Natural killer cell (primary cell): ENCODE measurements at places on chromosomes 2 and 18. TPM values are rescaled to one million over a fixed set of nuclear protein-coding genes. Genes with fewer than 3 reads are reported as not detected.
A peak's percentile ranks its signal among the peaks of the same experiment; 100 is the strongest.

Gene SCN3A
- total RNA-seq = not detected

Gene DLX1
- not detected for total RNA-seq

Gene CHRNA1
- not detected for total RNA-seq

Gene PROM2
- 0.70 TPM for total RNA-seq

Gene PLCL1
- 2.8 TPM for total RNA-seq

Gene MTERF4
- 38.9 TPM for total RNA-seq

DNA sequence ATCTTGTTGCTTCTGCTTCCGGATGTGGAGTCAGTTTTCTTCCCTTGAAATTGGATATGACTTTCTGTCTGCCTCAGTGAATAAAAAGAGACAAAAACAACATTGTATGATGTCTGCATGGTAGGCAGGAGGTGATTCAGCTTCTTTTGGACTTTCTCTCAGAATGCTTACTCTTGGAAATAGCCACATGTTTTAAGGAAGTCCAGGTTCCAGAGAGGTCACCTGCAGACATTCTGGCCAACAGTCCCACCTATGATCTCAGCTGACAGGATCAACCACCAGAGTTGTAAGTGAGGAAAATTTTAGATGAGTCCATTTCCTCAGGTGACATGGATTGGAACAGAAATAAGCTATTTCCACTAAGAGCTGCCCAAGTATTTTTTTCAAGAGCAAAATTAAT is 508.7 kb upstream of the FAM98A start:
- no peaks in the 10 kb centered on the region for H3K27me3 ChIP-seq
- H3K4me3 ChIP-seq = no peak overlapping the region
- H3K36me3 ChIP-seq = no peaks in the 10 kb centered on the region
- H3K27ac ChIP-seq = no peak overlapping the region

DNA sequence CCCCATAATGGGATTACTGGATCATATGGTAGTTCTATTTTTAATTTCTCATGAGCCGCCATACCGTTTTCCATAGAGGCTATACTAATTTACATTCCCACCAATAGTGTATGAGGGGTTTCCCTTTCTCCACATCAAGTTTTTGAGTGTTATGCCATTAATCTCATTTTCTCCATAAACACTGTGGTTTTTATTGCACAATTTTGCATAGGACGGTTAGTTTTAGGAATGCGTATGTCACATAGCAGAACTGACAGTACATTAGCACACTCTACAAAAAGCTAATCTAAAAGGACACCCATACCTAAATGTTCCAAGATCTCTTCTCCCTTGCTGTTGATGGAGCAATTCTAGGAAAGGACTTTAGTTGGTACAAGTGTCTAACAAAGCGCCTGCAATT is 32.5 kb downstream of the DARS1 start:
- H3K27me3 ChIP-seq = no peaks in the 10 kb centered on the region
- peaks cover 2% of the 10 kb centered on the region for H3K36me3 ChIP-seq
- H3K27ac ChIP-seq = no peak overlapping the region
- DNase-seq = no peak

DNA sequence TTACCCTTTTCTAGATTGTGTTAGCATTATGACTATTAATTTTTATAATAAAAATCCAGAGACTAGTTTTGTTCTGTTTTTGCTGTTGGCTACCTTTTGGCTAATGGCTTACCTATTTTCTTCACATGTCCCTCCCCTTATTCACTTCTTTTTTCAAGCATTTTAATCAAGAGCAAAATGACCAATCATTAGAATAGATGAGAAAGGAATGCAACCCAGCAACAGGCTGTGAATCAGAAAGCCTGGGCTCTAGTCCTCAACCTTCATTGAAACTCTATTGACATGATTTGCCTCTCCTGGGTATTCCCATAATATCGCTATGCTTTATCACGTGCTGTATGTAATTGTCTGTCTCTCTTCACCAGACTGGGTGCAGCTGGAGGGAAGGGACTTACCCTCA is 370.1 kb downstream of the IRS1 start:
- no peak overlapping the region for H3K27ac ChIP-seq
- no peaks in the 10 kb centered on the region for H3K36me3 ChIP-seq
- no peaks in the 10 kb centered on the region for H3K4me1 ChIP-seq
- no peak overlapping the region for H3K4me3 ChIP-seq
- DNase-seq = no peak

DNA sequence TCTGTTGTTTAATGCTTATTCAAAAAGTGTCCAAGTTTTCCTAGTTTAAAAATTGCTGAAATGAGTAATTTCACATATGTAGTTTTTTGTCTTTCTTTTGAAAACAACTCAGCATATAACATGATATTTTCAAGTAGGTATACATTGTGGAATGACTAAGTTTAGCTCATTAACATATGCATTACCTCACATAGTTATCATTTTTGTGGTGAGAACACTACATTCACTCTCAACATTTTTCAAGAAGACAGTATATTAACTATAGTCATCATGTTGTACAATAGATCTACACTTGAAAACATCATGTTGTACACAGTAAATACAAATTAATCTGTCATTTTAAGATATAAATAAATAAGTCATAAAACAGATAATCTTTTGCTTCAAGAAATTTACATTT is 340.0 kb downstream of the CCDC85A start:
- H3K4me3 ChIP-seq = no peak overlapping the region
- no peak overlapping the region for H3K27ac ChIP-seq
- no peaks in the 10 kb centered on the region for H3K36me3 ChIP-seq
- no peaks in the 10 kb centered on the region for H3K27me3 ChIP-seq

DNA sequence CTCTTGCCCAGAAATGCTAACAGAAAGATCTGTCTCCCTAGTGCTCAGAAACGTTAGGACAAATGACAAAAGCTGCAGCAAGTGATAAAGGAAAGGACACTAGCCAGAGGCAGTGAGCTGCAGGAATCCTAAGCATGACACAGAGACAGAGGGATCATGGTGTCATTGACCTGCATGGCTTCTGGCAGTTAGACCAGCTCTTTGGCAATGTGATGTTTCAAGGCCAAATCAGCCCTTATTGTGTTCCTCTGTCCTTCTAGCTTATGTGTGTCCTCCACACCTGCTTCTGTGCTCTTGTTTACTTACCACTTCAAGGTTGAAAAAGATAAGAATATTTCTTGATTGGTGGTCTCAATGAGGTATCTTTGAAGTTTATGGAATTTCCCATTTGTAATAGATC is 120.8 kb downstream of the RHBDD1 start:
- H3K4me1 ChIP-seq = no peaks in the 10 kb centered on the region
- no peaks in the 10 kb centered on the region for H3K36me3 ChIP-seq
- no peak overlapping the region for H3K4me3 ChIP-seq
- no peak for DNase-seq

- no peaks in the 10 kb centered on the region for H3K27me3 ChIP-seq
- H3K4me1 ChIP-seq = peaks cover 27% of the 10 kb centered on the region
- DNase-seq = no peak
- no peak overlapping the region for H3K27ac ChIP-seq
- H3K36me3 ChIP-seq = no peaks in the 10 kb centered on the region
Observed at GRCh38 chr2:46175419-46175818, 121.8 kb upstream of the EPAS1 start.

- no peak overlapping the region for H3K27ac ChIP-seq
- no peaks in the 10 kb centered on the region for H3K27me3 ChIP-seq
- no peaks in the 10 kb centered on the region for H3K4me1 ChIP-seq
- no peaks in the 10 kb centered on the region for H3K36me3 ChIP-seq
Observed at GRCh38 chr2:220432645-220433044, 805.2 kb downstream of the SLC4A3 start.

DNA sequence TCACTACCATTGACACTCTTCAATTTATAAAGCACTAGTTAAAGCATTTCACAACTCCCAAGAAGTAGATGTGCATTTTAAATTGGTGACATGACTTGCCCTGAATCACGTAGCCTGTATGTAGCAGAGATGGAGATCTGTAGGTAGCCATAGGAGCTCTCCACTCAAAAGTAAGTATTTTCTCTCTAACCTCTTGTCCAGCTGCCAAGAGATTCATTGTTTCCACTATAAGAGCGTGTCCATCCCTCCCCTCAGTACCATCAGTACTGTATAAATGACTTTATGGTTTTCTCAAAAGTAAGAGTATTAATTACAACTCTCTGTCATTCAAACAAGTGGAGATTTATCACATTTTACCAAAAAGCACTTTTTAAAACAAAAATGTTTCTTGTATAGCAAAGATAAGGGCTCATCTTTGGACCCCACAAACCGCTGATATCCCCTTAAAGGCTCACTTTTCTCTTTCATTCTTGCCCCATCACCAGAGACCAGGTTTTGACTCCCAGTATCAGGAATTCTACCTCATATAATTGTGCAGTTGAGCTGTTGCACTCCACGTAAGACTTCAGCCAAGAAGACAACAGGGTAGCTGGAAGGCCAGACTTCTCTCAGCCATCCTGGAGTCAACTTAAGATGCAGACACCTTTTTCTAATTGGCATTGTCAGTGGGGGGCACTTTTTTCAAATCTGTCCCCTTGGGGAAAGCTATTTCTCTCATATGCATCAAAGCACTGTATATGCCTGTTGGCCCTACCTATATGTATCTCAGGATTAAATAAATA is 78.0 kb upstream of the GALNT5 start:
- no peaks in the 10 kb centered on the region for H3K36me3 ChIP-seq
- H3K27me3 ChIP-seq = no peaks in the 10 kb centered on the region
- no peak for DNase-seq
- no peak overlapping the region for H3K4me3 ChIP-seq
- no peak overlapping the region for H3K27ac ChIP-seq

- peaks cover 15% of the 10 kb centered on the region for H3K36me3 ChIP-seq
- H3K4me1 ChIP-seq = peaks cover 17% of the 10 kb centered on the region
- DNase-seq = peak; percentile 48
- peak overlapping the region; percentile 94 for H3K4me3 ChIP-seq
- H3K27ac ChIP-seq = peak overlapping the region; percentile 90
- no peaks in the 10 kb centered on the region for H3K27me3 ChIP-seq
Observed at GRCh38 chr2:61887717-61888266, 664 bp downstream of the CCT4 start.

DNA sequence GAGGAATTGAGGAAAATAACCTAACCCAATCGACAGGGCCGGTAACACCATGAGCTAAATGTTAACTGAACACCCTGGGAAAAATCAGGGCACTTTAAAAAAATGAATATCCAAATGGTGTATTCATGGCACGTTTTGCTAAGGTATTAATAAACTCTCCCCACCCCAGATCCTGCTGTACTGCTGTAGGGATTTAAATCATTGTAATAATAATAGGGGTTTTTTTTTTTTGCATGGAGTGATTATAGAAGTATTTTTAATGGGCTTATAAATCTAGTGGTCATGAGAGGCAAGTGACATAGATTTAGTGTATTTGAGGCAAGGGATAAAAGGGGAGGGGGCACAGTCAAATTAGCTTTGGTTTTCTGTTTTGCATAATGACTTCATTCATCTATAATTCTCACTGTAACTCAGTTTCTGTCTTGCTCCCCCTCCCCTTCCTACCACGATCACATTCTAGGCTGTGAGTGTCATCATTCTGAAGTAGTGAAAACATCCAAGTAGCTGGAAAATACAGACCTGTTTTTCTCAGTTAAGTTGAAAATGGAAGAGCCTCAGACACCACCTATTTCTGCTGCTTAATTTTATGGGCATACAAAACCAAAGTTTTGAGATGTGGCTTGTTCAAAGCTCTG is 18.2 kb upstream of the MGAT5 start:
- no peak overlapping the region for H3K27ac ChIP-seq
- no peak overlapping the region for H3K4me3 ChIP-seq
- no peaks in the 10 kb centered on the region for H3K36me3 ChIP-seq
- no peak for DNase-seq

- no peak overlapping the region for H3K27ac ChIP-seq
- no peak for DNase-seq
- peaks cover 9% of the 10 kb centered on the region for H3K27me3 ChIP-seq
Observed at GRCh38 chr18:54957996-54958395, 1.3 kb downstream of the CCDC68 start.

DNA sequence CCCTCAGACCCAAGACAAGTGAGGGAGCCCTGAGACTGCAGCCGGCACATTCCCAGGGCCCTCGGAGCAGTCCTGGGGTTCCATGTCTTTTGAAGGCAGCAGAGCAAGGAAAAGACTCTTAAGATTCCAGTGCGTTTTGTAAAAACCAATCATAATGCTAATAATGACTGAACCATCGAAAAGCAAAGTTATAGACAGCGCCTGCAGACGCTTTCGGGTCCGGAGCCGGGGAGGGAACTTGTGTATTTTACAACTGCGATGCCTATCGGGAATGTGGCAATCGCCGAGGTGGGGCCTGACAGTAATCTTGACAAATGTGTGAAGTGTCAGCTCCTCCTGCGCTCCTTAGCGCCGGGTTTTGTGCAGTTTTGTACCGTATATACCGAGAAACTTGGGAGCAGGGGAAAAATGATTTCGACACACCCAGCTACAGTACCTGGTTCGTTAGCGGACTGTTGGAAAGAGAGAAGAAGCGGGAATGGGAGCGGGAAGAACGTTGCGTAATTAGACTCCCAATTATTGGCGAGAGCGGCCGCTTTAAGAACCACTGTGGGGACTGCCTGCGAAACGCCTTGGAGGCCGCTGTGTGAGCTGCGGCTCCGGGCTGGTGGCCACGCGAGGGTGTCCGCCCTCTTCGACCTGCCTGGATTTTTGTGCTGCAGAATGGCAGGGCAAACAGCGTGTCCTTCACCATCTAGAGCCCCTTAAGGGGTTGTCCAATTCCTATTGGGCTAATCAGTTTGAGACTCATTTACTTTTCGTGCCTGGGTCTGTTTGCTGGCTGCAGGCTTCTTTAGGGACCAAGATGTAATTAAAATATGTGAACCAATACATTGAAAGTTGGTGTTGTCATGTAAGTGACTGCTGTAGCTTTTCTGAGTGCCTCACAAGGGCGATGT is 2.4 kb downstream of the EPAS1 start:
- peaks cover 41% of the 10 kb centered on the region for H3K27me3 ChIP-seq
- H3K4me3 ChIP-seq = peak overlapping the region; percentile 90
- peaks cover 35% of the 10 kb centered on the region for H3K4me1 ChIP-seq
- no peak overlapping the region for H3K27ac ChIP-seq

DNA sequence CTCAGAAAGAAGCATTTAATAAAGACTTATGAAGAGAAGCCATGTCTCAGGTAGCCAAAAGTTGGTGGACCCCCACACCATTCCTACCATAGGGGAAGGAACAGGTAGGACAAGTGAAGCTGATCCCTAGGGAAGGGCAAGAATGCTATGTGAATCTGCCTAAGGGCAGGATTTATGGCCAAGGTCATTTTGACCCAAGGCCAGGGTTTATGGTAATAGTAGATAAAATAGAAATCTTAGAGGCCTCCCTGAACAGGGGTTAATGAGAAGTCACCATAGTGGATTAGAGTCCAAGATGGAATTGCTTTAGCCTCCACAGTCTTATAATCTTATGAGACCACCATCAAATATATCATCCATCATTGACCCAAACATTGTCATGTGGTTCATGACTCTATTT is 26.0 kb upstream of the UBE2F start:
- DNase-seq = no peak
- peak overlapping the region; percentile 85 for H3K27ac ChIP-seq
- peaks cover 56% of the 10 kb centered on the region for H3K4me1 ChIP-seq
- no peaks in the 10 kb centered on the region for H3K36me3 ChIP-seq
- no peaks in the 10 kb centered on the region for H3K27me3 ChIP-seq
- H3K4me3 ChIP-seq = no peak overlapping the region

GRCh38 chr2:218878926-218879761 is 1.5 kb upstream of the WNT10A start:
- H3K27me3 ChIP-seq = peaks cover 49% of the 10 kb centered on the region
- no peak for DNase-seq
- H3K36me3 ChIP-seq = no peaks in the 10 kb centered on the region
- H3K27ac ChIP-seq = peak overlapping the region; percentile 65
- no peak overlapping the region for H3K4me3 ChIP-seq
- peaks cover 39% of the 10 kb centered on the region for H3K4me1 ChIP-seq
